ENCODE measurements at places on chromosomes 12 and 14.

DNA sequence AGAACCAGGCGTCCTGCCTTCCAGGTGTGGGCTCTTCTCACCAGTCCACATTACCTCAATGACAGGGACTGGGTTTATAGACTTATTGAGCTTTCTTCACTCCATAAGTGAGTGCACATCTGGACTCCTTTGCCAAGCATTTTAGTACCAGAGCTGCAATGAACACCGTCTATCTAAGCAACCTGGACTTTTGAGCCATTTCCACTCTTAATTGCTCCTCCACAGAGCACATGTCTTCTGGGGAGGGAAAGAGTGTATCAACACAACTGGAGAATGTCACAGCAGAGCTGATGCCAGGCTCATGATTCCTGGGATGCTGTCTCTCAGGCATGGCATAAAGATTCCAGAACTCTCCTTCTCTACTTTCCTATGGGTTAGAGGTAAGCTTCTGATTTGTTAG, 43.0 kb upstream of the BDKRB2 start:
- no peak for DNase-seq

- DNase-seq = peak; percentile 99
These were observed 33.5 kb upstream of the EVL start for GRCh38 chr14:100031506-100032281.

DNA sequence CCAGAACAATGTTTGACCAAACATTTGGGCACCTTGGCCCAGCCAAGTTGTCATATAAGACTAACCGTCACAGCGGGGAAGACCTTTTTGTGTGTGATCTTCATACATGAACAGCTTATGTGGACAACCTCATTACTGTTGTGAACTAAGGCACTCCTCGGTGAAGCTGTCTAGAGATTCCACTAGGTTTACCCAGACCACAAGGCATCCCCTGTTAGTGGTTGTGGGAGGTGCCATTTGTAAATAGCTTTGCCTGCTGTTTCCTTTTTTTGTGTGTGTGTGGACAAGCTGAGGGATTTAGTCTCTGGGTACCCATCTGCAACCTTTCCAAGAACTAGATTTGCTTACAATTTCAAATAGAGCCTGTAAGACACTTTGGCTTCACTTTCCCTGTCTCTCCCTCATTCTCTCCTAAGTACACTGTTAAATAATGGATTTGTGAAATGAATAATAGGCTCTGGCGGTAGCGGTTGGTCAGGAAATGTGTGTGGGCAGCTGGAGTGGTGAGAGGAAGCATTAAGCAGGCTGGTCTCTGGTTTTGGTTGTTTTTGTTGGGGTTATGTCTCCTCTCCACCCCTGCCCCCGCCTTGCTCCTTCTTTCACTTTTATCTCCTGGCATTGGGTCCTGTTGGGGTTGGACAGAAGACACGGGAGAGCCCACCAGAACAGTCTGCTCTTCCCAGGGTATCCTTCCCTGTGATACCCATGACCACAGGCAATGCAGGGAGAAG, 727.6 kb downstream of the VRK1 start:
- DNase-seq = no peak

DNA sequence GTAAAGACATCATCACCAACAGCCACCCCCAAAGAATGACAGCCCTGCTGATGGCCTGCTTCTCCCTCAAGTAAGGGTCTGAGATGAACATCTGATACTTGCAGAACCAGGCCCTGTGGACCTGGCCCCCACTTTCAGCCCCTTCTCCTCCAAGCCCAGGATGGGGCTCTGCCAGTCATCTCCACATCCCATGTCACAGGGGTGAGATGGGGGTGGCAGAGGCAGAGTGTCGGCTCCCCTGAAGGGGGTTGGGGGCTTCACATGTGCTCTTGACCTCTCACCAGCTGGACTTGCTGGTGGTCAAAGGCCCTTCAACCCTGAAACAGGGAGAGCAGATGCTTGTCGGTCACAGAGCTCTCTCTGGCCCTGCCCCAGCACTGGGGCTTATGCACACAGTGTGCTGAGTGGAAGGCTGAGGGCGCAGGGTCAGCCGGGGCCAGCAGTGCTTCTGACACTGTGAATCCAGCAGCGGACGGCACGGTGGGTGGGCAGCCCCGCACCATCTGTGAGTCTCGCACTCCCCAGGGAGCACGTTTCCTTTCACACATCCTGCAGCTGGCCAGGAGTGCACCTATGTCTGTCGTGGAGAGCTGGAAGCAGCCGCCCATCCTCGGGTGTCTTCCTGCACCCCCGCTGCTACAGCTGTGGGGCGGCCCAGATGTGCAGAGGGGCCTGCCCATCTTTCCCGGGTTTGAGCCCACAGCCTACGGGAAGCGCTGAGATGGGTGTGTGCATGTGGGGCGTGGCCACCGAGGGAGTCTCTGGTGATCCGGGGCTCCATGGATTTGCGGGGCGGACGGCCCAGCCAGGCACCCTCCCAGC, 94.3 kb downstream of the ADGRD1 start:
- no peak for DNase-seq

DNA sequence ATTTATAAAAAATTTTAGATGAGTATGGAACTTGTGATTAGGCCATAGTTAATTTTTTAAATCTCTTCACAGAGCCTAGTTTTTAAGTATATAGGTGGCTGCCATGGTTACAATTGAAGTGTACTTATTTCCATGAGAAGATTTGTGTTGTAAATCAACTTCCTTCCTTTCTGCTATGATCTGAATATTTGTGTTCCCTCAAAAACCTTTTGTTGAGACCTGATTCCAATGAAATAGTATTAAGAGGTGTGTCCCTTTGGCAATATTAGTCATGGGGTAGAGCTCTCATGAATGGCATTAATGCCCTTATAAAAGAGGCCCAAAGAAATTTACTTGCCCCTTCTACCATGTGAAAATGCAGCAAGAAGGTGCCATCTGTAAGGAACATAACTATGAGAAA, 28.8 kb downstream of the ETNK1 start:
- DNase-seq = no peak

Measured in fibroblast of mammary gland (primary cell).